ENCODE measurements at places on chromosomes 2 and 18. TPM values are rescaled to one million over a fixed set of nuclear protein-coding genes. Genes with fewer than 3 reads are reported as not detected.
A peak's percentile ranks its signal among the peaks of the same experiment; 100 is the strongest.

Gene NIFK
- 97.2 TPM for total RNA-seq

Gene MC5R
- total RNA-seq = not detected

Gene HOXD3
- total RNA-seq = 10.6 TPM

Gene WNT6
- total RNA-seq = 47.9 TPM

Gene RRM2
- 0.60 TPM for total RNA-seq

Gene POTEC
- not detected for total RNA-seq

Gene MBD2
- total RNA-seq = 60.6 TPM

Gene C1QL2
- total RNA-seq = not detected

Gene DLGAP1
- 3.3 TPM for total RNA-seq

DNA sequence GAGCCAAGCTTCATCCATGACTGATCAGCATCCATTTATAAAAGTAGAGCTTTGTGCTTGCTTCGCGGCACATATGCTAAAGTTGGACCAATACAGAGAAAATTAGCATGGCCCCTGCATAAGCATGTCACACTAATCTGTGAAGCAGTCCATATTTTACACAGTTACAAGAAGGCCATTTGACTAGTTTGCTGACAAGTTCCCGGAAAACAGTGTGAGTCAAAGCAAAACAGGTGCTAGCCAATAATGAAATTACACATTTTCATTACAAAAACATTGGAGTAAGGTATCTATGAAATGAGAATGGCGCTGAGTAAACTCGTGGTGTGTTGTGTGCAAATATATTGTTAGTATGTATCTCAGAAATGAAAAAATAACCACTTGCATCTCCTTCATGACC is 4.7 kb downstream of the ANKRD62 start:
- H3K4me1 ChIP-seq = no peaks in the 10 kb centered on the region
- no peak overlapping the region for H3K4me3 ChIP-seq
- H3K36me3 ChIP-seq = no peaks in the 10 kb centered on the region
- no peak overlapping the region for H3K27ac ChIP-seq
- DNase-seq = no peak

DNA sequence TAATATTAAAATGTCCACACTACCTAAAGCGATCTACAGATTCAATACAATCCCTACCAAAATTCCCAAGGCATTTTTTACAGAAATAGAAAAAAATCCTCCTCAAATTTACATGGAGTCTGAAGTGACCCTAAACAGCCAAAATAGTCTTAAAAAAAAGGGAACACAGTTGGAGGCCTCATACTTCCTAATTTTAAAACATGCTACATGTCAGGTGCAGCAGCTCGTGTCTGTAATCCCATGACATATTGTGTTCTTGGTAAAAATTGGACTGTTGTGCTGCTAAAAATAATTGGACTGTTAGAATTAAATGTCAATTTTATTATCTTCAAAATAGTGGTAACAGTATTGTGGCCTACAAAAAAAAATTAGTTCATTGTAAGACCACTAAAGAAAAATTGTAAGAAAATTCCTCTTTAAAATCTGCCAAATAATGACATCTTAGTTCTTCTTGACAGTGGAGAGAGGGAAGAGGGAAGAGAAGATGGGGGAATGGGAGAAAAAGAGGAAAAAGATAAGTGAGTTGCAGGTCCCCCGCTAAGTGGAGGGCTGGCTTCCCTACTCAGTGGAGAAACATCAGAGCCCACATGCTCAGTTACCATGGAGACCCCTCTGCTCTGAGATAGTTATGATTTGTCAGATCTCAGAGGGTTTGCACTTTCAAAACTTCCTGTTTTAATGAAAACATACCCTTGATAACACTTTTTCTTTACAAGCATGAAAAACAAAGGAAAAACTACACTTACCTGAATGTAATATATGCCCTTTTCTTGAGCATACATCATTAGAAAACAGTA is 46.5 kb downstream of the UNC50 start:
- DNase-seq = no peak
- peak overlapping the region; percentile 57 for H3K27ac ChIP-seq
- no peak overlapping the region for H3K4me3 ChIP-seq
- peaks cover 5% of the 10 kb centered on the region for H3K36me3 ChIP-seq

GRCh38 chr2:172667581-172668325 is 67.9 kb upstream of the RAPGEF4 start:
- no peak for DNase-seq
- H3K36me3 ChIP-seq = no peaks in the 10 kb centered on the region
- H3K4me1 ChIP-seq = no peaks in the 10 kb centered on the region
- no peak overlapping the region for H3K27ac ChIP-seq

GRCh38 chr2:47309472-47309951 is 93.4 kb upstream of the MSH2 start:
- peaks cover 86% of the 10 kb centered on the region for H3K4me1 ChIP-seq

DNA sequence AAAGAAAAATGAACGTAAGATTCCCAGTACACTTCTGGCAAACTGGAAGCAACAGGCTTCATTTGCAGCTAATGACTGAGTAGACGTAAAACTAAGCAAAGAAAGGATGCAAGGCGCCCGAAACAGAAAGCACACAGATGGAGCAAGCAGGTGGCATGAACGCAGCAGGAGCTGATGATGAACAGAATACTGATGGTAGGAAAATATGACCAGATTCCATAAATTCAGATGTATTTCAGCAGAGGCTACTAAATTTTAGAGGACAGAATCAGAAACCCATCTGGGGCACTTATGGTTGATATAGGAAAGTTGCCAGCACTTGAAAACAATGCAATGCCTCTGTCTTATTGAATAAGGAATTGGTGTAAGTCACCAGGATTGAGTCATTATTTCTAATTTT is 658.7 kb upstream of the LINC00305 start:
- H3K27ac ChIP-seq = no peak overlapping the region
- no peak overlapping the region for H3K4me3 ChIP-seq
- DNase-seq = no peak
- H3K4me1 ChIP-seq = no peaks in the 10 kb centered on the region

GRCh38 chr2:45636008-45636407 is 15.5 kb upstream of the PRKCE start:
- H3K4me3 ChIP-seq = no peak overlapping the region
- H3K27ac ChIP-seq = no peak overlapping the region
- DNase-seq = no peak
- no peaks in the 10 kb centered on the region for H3K4me1 ChIP-seq
- H3K36me3 ChIP-seq = no peaks in the 10 kb centered on the region

DNA sequence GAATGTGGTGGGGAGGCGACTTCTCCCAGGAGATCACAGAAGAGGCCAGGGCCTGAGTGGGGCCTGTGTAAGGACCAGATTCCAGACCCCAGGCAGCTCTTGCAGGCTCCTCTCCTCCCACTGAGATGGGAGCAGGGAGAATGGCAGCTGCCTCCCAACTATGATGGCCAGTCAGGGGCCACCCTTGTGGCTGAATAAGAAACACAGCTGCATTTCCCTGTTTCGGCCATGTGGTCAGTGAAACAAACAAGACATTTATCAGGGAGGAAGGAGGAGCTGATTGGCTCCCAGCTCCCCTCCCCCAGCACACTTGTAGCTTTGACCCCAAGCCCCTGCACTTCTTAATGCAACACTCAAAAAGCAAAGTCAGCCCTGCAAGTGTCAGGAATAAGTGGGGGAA is 143.5 kb downstream of the CELF4 start:
- no peaks in the 10 kb centered on the region for H3K36me3 ChIP-seq
- no peak overlapping the region for H3K27ac ChIP-seq
- no peaks in the 10 kb centered on the region for H3K4me1 ChIP-seq
- H3K4me3 ChIP-seq = no peak overlapping the region

DNA sequence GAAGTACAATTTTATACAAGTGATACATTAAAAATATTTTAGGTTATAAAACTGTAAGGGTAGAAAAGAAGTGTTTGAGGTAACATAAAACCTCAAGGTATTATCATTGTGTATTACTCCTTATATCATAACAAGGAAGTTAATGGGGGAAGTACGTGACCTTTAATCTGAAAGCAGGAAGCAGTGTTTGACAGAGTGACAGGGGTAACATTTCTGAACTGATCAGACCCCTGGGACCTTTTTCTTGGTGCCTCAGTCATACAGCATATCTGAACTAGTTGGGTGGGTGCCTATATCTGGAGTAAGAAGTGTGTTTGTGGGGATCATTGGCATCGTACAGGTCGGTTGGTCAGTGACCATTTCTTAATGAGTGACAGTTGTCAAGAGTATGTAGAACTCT is 43.0 kb downstream of the MALT1 start:
- no peak for DNase-seq
- no peaks in the 10 kb centered on the region for H3K4me1 ChIP-seq
- H3K27ac ChIP-seq = no peak overlapping the region
- H3K36me3 ChIP-seq = peaks cover 22% of the 10 kb centered on the region
- no peak overlapping the region for H3K4me3 ChIP-seq
- H3K27me3 ChIP-seq = no peaks in the 10 kb centered on the region

Measured in tibial nerve (tissue), 4 donors.